ENCODE measurements at places on chromosomes 11 and 22.

DNA sequence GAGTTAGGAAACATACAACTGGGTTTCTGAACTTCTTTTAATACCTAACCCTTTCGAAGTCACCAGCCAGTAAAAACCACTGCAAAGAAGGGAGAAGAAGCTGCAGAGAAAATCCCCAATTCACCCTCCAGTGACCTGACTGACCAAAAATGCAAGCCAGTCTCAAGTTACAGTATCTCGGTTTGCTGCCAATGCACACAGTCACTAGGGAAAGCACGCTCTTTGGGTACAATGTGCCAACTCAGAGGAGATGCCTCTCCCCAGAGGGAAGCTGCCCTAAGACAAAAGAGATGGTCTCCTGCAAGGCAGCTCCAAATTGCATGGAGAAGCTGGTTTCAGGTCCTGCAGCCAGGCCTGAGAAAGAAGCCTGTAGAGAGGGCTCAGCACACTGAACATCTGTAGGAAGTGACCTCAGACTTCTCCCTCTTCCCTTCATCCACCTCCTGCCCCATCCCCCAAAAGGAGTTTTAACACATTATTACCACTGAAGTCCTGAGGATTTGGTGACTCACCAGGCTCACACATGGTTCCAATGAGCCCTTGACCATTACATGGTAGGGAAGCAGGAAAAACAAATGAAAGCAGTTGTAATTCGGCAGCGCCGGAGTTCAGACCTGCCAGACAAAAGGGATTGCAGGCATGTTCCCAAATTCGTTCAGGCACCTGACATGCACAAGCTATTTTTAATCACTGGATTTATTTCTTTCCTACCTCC is 90.1 kb downstream of the ETS1 start:
- DNase-seq: no peak

DNA sequence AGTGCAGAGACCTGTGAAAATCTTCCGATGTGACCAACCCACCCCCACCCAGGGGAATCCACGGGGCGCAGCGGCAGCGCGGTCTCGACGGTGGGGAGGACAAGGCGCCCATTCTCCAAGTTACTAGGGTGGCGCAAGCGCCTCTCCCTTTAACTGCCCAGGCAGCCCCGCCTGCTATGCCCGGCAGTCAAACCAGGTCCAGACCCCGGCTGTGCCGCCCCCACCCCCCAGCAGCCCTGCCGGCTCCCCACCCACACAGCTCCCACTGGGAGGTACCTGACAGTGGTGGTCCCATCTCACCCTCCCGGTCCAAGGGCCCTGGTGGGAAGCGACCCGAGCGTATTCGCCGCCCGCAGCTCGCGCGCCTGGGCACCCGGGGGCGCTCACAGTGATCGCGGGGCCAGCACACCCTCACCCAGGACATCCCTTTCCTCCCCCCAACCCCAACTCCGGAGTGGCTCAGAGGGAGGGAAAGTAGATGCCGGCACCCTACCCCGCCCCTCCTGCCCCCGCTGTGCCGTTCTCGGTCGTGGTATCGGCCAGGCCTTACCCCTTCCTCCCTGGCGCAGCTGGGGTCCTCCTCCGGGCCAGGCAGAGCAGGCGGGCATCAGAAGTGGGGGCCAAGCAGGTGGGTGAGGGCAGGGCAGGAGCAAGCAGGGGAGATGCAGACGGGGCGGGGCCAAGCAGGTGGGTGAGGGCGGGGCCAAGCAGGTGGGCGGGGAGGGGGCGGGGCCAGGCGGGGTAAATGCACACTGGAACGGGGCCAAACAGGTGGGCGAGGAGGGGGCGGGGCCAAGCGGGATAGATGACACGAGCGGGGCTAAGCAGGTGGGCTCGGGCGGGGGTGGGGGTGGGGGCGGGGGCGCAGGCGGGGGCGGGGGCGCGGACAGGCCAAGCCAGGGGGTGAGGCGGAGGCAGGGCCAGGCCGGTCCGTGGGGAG is at the start of gene TRPM5:
Gene TRPM5, minus strand, starts transcription at position 634 of the 940 bp plus-strand sequence. CDS start 21,478 bp downstream, outside the sequence.
- no peak for DNase-seq

- DNase-seq: peak; percentile 74
Observed at GRCh38 chr11:116835042-116835772, 2.2 kb downstream of the APOA1 start.

DNA sequence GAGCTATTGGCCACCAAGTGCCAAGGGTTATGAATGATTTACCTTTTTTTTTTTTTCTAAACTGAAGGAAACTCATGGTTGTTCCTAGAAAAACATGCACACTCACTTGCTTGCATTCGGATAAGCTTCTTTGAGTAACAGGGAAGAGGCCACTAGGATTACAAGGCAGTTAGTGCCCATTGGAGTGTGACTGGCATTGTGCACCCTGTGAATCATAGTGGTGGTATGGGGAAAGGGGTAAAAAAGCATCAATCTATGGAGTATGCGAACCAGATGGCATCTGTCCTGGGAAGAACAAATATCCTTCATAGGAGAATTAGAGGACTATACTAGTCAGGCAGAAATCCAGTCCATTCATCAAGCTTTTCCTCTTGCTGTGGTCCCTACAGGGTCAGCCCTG is 24.2 kb downstream of the CD44 start:
- DNase-seq: no peak

- DNase-seq: peak; percentile 55
Observed at GRCh38 chr22:35540595-35541253, at the start of gene RASD2. RASD2 (plus strand) TSS chr22:35540831; CDS start chr22:35546810, 5,979 bp downstream.

- peak; percentile 58 for DNase-seq
Observed at GRCh38 chr11:7495882-7496551, 10.7 kb downstream of the OLFML1 start.

DNA sequence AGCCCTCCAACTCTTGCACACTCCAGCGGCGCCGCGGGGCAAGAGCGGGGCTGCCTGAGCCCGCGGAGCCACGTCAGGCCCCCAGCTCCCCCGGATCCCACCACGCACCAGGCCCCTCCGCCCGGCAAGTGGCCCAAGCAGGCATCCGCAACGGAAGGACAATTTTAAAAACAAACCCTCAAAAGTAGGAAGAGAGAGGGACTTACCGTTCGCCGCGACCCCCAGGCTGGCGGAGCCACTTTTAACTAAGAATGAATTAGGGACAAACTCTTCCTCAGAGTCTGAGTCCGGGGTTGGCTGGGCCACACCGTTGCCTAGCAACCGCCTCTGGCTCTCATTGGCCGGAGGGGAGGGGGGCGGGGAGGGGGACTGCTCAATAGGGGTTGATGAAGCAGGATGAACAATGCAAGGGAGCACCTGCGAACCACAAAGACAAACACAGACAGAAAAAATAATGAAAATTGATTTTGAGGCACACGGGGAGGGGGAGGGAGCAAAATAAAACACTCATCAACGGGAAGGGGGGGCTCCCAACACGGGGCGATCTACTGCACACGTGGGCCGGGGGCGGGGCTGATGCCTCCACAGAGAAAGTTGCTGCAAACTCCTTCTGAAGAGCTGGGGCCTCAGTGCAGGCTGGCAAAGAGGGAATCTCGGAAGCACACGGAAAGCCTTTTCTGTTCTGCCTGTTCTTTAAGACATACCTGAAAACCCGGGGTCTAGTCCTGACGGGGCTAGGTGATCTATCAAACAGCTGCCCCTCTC is 387.5 kb upstream of the NARS2 start:
- DNase-seq: peak; percentile 24

DNA sequence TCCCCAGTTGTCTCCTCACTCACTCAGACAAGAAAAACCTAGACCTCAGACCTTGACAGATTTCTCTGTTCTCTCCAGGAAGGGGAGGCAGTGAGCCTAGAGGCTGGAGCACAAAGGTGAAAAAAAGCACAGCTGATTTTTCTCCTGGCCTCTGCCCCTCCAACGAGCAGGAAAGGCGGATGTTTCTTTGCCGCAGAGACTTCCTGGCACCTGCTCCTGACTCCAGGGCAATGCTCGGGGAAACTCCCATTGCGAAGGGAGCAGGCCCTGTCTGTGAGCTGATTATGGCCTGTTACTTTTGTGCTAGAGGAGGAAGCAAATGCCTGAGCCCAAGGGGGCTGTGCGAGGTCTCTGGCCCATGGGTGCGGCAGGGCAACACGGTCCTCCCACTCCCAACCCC is 25.4 kb downstream of the MS4A10 start:
- DNase-seq: no peak

- DNase-seq: no peak
Observed at GRCh38 chr11:79088967-79089366, 351.9 kb downstream of the TENM4 start.

GRCh38 chr22:31140746-31141145 is 438 bp upstream of the PLA2G3 start:
- DNase-seq: no peak

DNA sequence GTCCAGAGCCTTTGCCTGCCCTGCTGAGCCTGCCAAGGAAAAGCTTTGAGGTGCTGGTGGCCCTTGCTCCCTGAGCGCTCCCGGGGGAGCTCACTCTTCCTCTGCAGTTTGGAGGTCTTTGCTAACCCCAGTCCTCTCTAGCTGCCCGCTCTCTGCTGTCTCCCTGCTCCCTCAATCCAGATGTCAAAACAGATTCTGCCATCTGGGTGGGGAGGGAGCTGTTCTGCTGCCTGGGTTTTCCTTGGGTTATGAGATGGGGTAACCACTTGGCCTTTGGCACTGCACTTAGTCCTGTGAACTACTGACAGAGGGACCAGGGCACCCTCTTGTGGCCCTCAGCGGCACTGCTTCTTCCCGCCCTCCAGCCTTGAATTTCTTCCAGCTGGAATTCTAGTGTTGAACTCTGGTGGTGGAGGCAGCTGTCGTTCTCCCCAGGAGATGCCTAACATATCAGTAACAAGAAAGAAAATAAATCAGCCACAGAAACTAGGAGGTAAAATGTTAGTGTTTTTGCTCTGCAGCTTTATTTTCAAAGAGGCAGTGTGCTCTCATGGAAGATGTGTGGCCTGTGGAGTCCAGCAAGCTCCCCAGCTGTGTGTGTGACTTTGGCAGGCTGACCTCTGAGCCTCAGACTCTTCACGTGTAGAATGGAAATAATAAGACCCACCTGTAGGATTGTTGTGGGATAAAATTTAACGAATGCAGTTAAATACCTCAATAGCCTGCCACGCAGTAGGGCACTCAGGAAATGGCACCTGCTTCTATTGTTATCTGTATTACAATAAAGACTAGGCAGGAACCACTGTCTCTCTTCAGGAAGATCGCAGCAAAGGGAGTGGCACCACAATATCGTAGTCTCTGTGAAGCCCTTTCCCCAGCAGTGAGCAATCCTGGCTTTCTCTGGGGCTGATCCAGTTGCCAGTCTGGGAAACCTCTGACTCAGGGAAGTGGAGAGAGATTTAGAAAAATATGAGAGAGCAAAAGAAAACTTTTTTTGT is 23.4 kb downstream of the ARFGAP2 start:
- DNase-seq: peak; percentile 81

DNA sequence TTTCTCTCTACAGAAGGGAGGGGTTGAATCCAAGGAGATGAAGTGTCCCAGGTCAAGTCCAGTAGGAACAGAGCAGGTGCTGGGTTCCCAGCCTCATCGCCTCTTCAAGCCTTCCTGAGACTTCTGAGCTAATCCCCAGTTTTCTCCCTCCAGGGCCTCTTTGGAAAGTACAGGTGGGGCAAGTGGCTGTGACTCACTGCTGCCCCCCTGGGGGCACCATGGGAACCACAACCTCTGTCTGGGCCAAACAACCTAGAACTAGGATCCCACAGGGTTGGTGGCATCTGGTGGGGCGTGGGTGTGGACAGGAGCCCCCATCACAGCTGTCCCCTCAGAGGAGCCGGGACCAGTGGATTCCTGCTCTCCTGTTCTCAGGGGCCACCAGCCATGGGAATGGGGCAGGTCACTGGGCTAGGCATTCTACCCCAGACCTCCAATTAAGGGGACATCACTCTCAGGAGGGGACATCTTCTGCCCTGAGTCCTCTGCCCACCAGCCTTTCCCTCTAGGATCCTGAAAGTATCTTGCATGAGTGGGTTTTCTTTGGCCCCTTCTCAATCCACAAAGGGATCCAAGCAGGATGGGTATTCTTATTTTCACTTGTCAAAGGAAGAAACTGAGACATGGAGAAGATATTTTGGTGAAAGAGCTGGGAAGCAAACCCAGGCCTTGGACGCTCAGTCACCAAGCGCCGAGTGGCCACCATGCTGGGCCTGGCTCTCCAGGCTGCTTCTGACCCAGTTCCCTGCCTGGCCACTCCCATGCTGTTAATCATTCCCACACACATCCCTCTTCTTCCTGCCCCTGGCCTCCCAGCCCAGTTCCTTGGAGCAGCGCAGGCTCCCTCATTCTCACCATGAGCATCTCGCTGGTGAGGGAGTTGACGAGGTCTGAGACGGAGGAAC is 23.8 kb downstream of the LRRC10B start:
- DNase-seq: peak; percentile 54

- DNase-seq: no peak
Observed at GRCh38 chr22:24996420-24996952, 44.0 kb downstream of the KIAA1671 start.

GRCh38 chr22:44582016-44582415 is 84.0 kb upstream of the RTL6 start:
- no peak for DNase-seq

GRCh38 chr22:29268511-29269229 is 602 bp downstream of the EWSR1 start:
- DNase-seq: peak; percentile 67

DNA sequence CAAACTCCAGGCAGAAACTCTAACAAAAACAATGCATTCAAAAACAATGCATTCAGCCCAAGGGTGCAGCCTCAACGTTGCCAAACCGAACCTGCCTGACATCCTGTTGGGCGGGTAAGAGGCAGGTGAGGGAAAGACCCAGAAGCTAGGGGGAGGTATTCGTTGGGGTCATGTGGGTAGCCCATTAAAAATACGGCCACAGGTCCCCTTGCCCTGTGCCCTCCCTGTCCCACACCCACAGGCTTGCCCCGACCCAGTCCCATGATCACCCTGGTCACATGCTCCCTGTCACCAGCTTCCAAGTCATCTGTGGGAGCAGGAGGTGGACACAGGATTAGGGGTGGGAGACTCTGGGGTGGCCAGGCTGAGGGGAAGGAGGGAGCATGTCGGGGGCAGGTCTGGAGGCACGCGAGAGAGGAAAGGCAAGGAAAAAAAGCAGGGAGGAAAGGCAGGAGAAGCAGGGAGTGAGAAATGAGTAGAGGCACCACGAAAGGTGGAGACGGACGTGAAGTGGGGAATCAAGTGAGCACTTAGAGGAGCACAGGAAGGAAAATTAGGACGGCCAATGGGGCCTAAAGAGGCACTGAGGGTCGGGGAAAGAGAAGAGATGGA is 683 bp downstream of the PLA2G6 start:
- peak; percentile 52 for DNase-seq

GRCh38 chr11:123742031-123742723 is 717 bp upstream of the ZNF202 start:
- peak; percentile 36 for DNase-seq

All from hematopoietic multipotent progenitor cell treated with erythropoietin and hydrocortisone succinate and interleukin-3 and kit ligand, for 4 days (in vitro differentiated cells).